ENCODE measurements at places on chromosomes 2 and 18.
A peak's percentile ranks its signal among the peaks of the same experiment; 100 is the strongest.

- DNase-seq = no peak
Observed at GRCh38 chr2:68385220-68385906, 20.3 kb downstream of the PLEK start.

GRCh38 chr2:8576525-8577167 is 105.2 kb upstream of the ID2 start:
- DNase-seq = no peak

GRCh38 chr2:105571445-105571987 is 172.7 kb upstream of the FHL2 start:
- DNase-seq = no peak

DNA sequence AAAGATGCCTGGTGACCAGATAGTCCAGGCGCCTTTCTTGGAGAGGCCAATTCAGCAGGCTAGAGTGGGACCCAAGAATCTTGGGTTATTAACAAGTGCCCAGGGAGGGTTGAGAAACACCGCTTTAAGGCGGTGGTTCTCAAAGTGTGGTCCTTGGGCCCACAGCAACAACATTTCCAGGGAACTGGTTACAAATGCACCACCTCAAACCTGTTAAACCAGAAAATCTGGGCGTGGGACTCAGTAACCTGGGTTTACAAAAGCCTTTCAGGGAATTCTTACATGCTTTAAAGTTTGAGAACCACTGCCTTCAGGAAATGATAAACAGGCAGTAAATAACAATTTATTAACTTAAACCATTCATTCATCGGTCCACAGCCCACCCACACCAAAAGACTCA is 92.5 kb downstream of the SP3 start:
- no peak for DNase-seq

- DNase-seq = no peak
Observed at GRCh38 chr2:42830922-42831574, 38.7 kb upstream of the HAAO start.

- DNase-seq = no peak
Observed at GRCh38 chr2:99488539-99489062, 1.2 kb downstream of the REV1 start.

- no peak for DNase-seq
Observed at GRCh38 chr2:231527955-231528635, 2.1 kb downstream of the NMUR1 start.

DNA sequence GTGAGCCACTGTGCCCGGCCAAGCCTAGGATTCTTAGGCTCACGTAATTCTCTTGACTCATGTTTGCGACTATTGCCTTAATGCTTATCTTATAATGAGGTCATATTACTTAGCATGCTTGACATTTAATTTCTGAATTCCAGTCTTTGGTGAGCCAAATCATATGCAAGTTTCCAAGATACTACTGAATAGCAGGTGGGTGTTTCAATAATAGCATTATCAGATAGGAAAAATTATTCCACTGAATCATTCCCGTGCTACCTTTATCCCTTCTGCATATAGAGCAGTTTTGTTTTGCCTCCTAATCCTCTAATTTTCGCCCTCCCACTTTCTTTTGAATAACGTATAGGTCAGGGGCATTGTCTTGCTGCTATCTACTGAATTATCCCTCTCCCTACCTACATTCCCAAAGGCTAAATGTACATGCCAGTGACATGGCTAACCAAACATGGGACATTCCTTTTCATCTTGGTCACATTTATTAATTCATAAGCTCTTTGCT is 4.9 kb downstream of the DAW1 start:
- no peak for DNase-seq

GRCh38 chr2:176565641-176566323 is 296.5 kb downstream of the MTX2 start:
- peak; percentile 18 for DNase-seq

GRCh38 chr2:165953306-165953654 is 296 bp downstream of the TTC21B start:
- DNase-seq = no peak

DNA sequence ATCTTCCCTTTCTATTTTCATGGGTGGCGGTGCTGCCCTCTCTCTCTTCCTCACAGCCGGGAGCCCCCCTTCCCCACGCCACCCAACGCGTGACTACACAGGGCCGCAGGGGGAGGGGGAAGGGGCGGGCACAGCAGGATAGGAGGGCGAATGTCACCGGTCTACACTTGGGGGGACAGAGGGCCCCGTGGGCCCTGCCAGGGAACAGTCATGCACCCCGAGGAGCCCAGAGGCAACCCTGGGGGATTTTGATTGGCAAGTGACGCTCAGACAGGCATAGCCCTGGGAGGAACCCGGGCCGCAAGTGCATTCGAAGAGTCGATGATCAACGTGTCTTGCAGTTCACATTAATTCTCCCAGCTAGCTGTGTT is 91.1 kb upstream of the ANKRD30BL start:
- no peak for DNase-seq

GRCh38 chr2:190119257-190119656 is 56.7 kb upstream of the MSTN start:
- peak; percentile 54 for DNase-seq

DNA sequence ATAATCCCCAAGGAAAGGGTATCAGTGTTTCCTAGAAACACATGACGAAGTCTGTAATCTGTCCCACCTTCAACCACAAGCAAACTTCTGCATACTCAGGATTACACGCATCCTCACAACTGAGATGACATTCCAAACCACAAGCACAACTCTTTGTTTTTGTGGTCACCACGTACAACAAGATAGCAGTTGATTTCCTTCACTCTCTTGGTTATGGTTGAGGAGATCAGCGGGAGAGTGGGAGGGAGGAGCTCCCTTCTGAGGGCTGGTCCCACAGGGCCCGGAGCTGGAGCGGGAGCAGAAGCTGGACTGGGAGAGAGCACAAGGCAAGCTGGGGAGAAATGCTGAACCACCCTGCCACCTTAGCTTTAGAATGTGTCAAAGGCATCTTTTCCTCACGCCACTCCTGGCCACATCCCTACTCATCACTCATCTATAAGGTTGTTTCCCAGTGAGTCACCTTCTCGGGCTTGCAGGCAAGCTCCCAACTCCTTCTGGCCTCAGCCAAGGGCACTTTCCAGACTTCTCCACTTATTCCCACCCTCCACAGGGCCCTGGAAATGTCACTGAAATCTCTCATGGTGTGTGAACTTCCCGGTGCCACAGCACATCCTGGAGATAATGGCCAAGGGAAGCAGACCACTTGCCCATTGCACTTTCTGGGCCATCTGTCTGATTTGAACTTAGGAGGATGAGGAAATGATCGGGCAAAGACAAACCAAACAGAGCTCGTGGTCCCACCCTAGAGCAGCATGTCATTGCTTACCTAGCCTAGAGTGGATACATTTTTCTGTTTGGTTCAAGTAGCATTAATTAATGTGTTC is 98.9 kb upstream of the LGALSL start:
- no peak for DNase-seq

DNA sequence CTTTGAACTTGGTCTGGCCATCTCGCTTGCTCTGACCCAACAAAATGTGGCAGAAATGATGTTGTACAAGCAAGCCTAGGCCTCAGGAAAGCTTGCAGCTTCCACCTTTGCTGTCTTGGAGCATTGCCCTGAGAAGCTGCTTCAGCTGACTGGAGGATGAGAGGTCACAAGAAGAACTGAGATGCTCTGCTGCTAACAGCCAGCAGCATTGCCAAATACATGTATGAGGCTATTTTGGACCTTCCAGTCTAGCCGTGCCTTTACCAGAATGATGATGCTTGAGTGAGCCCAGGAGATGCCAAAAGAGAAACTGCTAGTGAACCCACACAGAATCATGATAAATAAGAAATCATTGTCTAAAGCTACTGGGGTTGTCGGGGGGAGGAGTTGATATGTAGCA is 13.2 kb upstream of the ITGAV start:
- no peak for DNase-seq

GRCh38 chr18:24731981-24732380 is 271.5 kb downstream of the HRH4 start:
- DNase-seq = no peak

GRCh38 chr2:205650450-205650849 is 31.9 kb upstream of the NRP2 start:
- no peak for DNase-seq

DNA sequence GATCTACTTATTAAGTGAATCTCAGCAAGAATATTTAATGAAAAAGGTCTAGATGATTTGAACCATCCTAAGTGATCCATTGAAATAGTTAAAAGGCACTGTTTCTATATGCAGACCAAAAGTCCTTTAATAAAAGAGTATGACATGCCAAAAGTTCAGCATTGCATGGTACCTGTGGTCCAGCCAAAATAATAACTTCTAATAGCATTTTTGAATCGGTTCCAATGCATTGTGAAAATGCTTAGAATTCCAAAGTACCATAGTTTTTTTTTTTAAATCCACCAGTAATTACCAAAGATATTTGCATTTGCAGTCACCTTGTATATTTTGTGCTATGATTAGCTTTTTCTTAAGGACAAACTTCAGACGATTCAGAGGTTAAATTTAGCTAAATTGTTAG is 79.9 kb downstream of the NYAP2 start:
- DNase-seq = no peak

GRCh38 chr2:196914867-196915460 is 11.5 kb downstream of the PGAP1 start:
- no peak for DNase-seq

GRCh38 chr18:77100751-77101355 is 31.7 kb downstream of the MBP start:
- no peak for DNase-seq

- no peak for DNase-seq
Observed at GRCh38 chr2:1053786-1054185, 103.1 kb downstream of the SNTG2 start.

DNA sequence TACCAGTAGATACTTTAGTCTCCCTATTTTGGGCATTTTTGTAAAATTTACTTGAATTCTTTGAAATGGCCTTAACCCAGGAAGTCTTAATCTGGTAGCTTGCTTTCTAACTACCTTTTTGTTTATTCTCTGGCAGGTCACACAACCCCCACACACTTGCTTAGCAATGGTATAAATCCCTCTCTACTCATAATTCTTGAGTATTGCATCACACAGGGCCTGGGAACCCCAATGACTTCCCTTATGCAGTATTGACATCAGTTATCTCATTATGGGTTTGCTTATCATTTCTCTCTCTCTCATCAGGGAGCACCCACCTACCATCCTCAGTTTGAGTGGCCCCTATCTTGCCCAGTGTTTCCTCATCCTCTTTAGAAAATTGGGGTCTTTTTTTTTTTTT is 207.1 kb downstream of the KCNS3 start:
- no peak for DNase-seq

- no peak for DNase-seq
Observed at GRCh38 chr2:142082368-142082767, 48.4 kb downstream of the LRP1B start.

DNA sequence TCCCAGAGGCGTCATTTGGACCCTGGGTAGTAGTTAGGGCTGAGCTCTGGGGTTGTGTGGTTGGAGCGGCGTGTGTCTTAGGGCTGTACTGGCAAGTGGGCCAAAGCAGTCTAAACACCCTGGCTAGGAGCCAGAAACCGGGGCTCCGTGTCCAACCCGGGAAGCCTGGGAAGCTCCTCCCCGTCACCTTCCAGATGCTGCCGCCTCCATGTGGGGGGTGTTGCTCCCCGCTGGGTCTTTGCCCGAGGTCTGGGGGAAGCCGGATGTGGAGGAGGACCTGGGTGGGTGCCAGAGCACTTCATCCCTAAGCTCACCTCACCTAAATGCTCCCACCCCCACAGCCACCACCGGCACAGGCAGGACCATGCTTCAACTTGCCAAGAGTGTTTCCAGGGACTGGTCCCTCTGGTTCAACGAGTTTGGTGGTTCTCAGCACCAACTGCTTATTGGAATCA is 25.4 kb downstream of the TET3 start:
- peak; percentile 63 for DNase-seq

- DNase-seq = no peak
Observed at GRCh38 chr18:38307914-38308313, 742.3 kb upstream of the CELF4 start.

DNA sequence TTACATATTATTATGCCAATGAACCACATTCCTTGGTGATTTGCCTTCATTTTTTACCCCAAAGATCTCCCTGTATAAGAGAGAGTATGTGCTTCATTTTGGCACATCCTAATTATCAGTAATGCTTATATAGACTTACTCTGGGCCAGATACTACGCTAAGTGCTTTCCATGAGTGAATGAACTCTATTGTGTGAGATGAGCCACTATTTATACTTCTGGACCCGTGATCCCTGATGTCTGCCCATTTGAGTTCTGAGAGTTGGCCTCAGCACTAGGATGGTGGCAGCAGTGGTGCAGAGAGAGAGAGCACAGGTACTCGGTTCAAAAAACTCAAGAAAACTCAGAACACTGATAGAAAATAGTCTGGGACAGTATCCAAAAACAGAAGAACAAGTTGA is 17.4 kb upstream of the KCMF1 start:
- DNase-seq = no peak

GRCh38 chr2:152421521-152422370 is 86.8 kb downstream of the FMNL2 start:
- DNase-seq = no peak

DNA sequence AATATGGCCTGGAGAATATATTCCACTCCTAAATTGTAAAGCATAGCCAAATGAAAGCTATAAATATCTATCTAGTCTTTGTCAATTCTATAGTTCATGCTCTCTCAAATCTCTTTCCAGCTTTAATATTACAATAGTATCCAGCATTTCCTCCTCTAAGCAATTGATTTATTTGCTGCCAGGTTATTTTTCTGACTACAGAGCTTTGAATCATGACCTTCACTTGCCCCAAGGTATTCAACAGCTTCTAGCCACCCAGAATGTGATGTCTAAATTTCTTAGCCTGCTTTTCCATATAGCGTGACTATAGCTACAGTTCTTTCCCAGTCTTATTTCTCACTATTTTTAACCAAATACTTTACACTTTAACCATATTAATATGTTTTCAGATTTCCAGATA is 1287.6 kb downstream of the LRP1B start:
- no peak for DNase-seq

- DNase-seq = no peak
Observed at GRCh38 chr2:29420464-29420863, 305.2 kb downstream of the CLIP4 start.

- no peak for DNase-seq
Observed at GRCh38 chr2:234678711-234679110, 181.8 kb upstream of the ARL4C start.

DNA sequence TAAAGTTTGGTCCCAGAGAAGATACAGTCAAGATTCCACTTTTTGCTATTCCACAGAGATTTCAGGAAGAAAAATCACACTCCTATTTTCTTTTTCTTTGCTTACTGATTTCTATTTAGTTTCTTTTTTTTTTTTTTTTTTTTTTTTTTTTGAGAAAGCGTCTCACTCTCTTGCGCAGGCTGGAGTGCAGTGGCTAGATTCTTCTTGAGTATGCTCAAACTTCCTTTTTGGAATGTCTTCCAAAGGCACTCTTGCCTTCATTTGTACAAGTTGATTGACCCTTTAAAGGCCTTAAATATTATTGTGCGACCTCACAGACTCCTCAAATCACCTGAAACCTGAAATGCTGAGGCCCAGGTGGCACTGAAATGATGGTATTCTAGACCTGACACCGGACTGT is 9.6 kb downstream of the SCN1A start:
- DNase-seq = no peak

- no peak for DNase-seq
Observed at GRCh38 chr2:164485541-164485940, 135.7 kb downstream of the GRB14 start.

Data from head of caudate nucleus (tissue), 42 donors.